ENCODE measurements at places on chromosomes 5 and 9. TPM values are rescaled to one million over a fixed set of nuclear protein-coding genes. Genes with fewer than 3 reads are reported as not detected.

The NIPSNAP3A gene
- 30.1 TPM for total RNA-seq

The CXCL14 gene
- 179 TPM for total RNA-seq

The ALDH1B1 gene
- total RNA-seq, result 2.8 TPM

The ZDHHC21 gene
- total RNA-seq, result 7.9 TPM

The PCDHGA4 gene
- total RNA-seq, result 2.8 TPM

The PRELID2 gene
- 4.8 TPM for total RNA-seq

The PCDHB4 gene
- 2.3 TPM for total RNA-seq
